ENCODE measurements at places on chromosomes 5 and 9.
A peak's percentile ranks its signal among the peaks of the same experiment; 100 is the strongest.

- DNase-seq: no peak
Observed at GRCh38 chr9:125985998-125986655, 239.0 kb downstream of the PBX3 start.

- no peak for DNase-seq
Observed at GRCh38 chr9:30722065-30722464, 1662.4 kb upstream of the ACO1 start.

- no peak for DNase-seq
Observed at GRCh38 chr9:74742792-74743730, 144.7 kb downstream of the TRPM6 start.

DNA sequence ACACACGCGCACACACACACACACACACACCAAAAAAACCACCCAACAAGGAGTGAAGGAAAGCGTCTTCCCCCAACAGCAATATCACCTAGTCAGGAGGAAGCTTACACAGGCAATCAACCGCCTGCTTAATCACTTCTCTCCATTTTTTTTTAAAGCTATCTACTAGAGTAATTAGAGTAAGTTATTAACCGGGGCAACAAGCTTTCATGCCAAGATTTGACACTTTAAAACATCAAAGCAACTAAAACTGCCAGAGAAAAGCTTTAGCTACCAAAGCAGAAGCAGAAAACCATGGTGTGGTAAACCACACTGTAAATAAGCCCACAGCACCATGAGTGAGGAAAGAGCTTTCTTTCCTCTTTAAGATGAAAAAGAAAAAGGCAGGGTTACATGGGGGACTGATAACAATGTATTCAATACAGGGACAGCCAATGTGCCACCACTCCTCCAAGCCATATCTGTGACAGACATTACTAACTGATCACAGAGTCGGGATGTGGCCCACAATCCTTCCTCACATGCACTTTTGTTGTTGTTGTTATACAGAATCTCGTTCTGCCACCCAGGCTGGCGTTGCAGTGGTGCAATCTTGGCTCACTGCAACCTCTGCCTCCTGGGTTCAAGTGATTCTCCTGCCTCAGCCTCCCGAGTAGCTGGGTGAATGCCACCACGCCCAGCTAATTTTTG is 282.1 kb downstream of the CRB2 start:
- DNase-seq: peak; percentile 1

GRCh38 chr5:162837155-162837554 is 600.2 kb upstream of the CCNG1 start:
- no peak for DNase-seq

DNA sequence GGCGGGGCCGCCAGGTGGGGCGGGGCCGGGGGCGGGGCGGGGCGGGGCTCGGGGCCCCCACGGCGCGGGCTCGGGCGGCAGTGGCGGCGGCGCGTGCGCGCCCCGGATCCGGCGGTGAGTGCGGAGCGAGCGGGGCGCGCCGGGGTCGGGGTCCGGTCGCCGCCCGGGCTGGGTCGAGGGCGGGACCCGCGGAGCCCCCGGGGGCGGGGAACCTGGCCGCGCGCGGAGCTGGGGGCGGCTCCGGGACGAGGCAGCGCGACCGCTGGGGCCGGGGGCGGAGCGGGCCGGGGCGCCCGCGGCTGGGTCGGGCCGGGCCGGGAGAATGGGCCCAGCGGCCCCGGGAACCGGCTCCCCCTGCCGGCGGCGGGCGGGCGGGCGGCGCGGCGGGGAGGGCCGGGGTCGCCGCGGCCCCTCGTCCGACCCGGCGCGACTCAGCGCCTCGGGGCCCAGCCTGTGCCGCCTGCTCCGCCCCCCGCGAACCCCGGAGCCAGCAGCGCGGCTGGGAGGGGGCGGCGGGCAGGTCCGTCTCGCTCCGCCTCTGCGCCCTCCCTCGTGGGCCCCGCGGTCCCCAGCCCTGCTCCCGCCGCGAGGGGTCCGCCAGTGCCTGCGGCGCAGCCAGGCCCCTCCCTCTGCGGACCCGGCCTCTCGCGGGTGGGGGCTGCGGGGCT is 3.1 kb downstream of the EGFL7 start:
- no peak for DNase-seq

GRCh38 chr5:88049156-88049555 is 219.5 kb downstream of the TMEM161B start:
- no peak for DNase-seq

GRCh38 chr9:26888271-26888670 is 4.3 kb downstream of the CAAP1 start:
- no peak for DNase-seq

DNA sequence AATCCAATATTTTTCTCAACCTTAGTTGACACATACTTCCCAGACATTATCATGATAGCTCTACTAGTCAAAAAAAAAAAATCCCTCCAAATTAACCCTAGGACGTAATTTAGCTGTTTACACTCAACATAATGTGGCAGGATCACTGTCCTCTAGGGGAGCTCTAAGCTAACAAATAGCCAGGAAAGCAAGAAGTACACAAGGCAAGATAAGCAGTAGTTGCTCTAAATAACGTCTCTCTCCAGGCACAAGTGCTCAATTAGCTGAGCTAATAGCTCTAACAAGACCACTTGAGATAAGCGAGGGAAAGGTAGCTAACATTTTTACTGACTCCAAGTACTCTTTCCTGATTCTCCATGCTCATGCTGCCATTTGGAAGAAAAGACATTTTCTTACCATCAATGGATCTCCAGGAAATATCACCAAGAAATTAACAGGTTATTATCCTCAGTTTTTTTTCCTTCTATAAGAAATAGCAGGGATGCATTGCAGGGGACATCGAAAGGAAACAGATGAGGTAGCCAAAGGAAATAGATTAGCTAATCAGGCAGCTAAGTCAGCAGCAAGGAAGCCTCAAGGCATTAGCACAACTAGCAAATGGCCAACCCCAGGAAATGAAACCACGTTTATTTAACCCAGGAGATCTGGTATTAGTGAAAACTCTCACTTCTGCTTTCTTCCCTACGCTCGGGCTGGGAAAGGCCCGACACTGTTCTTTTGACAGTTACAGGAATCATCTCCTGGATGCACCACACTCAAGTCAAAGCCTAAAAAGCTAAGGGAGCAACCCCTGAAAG is 614.1 kb downstream of the PTPRD start:
- DNase-seq: no peak

DNA sequence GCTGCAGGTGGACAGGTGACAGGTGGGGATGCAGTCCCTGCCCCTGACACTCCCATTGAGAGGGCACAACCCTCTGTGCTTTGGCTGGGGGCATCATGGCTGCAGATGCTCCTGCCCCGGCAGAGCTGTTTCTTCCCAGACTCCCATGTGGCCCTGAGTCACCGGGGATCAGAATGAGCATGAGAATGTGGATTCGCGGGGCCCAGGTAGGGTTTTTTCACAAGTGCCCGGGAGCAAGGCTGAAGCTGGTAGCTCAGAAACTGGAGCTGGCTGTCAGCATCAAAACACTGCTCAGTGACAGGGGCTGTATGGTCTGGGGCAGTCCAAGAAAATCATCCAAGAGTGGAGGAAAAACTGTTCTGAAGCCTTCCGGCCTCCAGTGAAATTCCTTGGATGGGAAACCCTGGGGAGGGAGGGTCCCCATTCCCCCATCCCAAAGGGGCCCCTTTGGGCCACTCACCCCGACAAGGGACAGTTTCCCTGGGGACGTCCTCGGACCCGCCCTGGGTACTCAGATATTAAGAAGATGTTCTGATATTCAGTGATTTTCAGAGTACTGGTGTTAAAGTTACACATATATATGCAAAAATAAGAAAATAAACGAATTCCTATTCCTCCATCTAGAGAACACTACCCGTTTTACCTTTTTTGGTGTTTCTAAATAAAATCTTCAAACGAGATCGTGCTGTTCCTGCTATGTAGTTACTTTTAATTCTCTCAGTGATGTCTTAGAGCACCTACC is 120.1 kb upstream of the LPCAT1 start:
- DNase-seq: no peak

All from AG09309 (cell line).